ENCODE measurements at places on chromosomes 6 and 20.
A peak's percentile ranks its signal among the peaks of the same experiment; 100 is the strongest.

DNA sequence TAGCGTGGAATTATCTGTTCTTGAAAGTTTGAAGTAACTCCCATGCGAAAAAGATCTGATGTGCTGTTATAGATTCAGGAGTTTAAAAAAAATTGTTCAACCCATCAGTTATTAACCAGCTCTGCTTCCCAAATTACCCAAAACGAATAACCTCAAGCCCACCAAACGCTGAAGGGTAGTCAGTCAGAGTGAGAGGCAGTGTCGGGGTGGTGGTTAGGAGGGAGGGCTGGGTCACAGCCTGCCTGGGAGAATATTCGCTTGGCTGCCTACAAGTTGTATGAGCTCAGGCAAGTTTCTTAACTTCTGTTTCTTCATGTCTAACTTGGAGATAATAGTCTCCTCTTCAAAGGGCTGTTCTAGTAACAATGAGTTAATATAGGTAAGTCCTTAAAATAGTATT is 114.6 kb downstream of the JPH2 start:
- H3K4me1 ChIP-seq = peaks cover 36% of the 10 kb centered on the region
- H3K27me3 ChIP-seq = no peaks in the 10 kb centered on the region
- no peak overlapping the region for H3K27ac ChIP-seq
- no peak for DNase-seq

- H3K27me3 ChIP-seq = no peaks in the 10 kb centered on the region
- DNase-seq = peak; percentile 85
- H3K4me1 ChIP-seq = peaks cover 33% of the 10 kb centered on the region
Observed at GRCh38 chr6:96816301-96816817, 20.9 kb downstream of the GPR63 start.

GRCh38 chr6:85483846-85484245 is 34.0 kb downstream of the NT5E start:
- H3K27ac ChIP-seq = no peak overlapping the region
- no peak overlapping the region for H3K4me3 ChIP-seq
- H3K27me3 ChIP-seq = no peaks in the 10 kb centered on the region
- no peaks in the 10 kb centered on the region for H3K4me1 ChIP-seq

DNA sequence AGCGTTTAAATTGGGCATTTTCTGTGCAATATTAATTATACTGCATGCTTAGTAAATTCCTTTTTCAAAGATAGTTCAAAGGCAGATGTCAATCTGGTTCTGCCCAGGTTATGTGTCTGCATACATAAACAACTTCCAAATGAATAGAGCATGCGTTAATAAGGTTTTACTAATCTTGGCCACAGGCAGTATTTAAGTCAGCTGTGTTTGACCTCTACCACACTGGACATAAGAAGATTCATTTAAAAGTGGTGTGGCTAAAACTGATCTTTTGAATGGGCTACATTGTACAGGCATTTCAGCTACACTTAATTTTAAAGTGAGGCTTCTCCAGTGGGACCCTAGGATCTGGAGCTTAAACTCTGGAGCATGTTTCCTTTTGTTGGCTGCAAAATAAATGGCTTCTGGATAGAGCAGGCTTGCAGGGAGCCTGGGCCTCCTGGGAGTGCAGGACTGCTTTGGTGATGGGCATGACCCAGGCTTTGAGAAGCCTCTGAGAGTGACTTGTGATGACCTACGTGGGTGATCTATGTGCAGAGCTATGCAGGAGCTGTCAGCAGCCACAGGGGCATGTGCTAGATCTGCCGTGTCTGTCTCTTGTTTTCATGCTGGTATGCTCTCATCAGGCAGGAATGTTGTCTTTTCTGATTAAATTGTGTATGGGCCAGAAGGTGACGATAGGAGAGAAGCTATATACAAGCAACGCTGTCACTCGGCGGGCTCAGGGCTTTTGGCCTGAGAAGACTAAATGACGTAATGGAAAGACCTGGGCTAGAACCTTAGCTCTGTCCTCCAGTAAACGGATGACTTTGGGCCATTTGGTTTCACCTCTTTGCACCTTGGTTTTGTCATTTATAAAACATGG is 331.2 kb downstream of the QKI start:
- H3K27ac ChIP-seq = no peak overlapping the region
- no peaks in the 10 kb centered on the region for H3K27me3 ChIP-seq
- H3K4me1 ChIP-seq = no peaks in the 10 kb centered on the region
- no peaks in the 10 kb centered on the region for H3K36me3 ChIP-seq

GRCh38 chr20:62702895-62703852 is 5.5 kb upstream of the NTSR1 start:
- peaks cover 100% of the 10 kb centered on the region for H3K27me3 ChIP-seq
- DNase-seq = no peak
- H3K27ac ChIP-seq = no peak overlapping the region
- no peaks in the 10 kb centered on the region for H3K36me3 ChIP-seq
- H3K4me1 ChIP-seq = no peaks in the 10 kb centered on the region
- no peak overlapping the region for H3K4me3 ChIP-seq

DNA sequence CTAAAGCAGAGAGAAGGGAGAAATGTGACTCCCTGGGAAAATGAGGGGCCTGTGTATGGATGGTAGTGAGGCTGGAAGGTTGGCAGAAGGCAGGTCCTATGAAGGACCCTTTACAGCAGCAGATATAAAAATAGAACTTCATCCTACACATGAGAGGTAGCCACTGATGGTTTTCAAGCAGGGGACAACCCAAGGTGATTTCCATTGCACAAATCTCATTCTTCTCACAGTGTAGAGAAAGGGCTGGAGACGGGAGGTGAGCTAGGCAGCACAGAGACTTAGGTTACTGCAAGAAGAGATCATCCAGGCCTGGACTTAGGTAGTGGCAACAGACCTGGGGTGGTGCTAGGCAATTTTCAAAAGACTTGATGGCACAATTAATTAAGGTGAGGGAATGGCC is 30.7 kb downstream of the TRAM2 start:
- H3K27ac ChIP-seq = peak overlapping the region; percentile 99
- no peak overlapping the region for H3K4me3 ChIP-seq
- peaks cover 96% of the 10 kb centered on the region for H3K4me1 ChIP-seq
- no peaks in the 10 kb centered on the region for H3K36me3 ChIP-seq

DNA sequence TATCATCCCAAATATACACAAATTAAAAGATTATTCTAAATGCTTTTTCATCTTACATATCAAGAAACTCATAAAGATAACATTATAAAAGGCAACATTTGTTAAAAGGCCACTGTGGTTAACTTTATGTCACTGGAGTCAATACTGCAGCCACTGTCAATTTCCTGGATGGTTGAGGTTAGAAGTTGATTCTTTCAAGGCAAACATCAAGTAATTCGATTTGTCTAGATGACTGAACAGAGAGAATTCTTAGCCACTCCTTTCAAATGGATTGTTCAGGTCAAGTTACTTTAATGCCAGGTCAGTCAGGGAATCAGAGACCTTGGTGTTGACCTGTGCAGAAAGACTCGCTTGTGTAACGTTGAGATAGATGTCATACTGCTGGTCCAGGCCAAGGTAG is 44.4 kb upstream of the SIM1 start:
- H3K4me1 ChIP-seq = no peaks in the 10 kb centered on the region
- DNase-seq = no peak
- H3K4me3 ChIP-seq = no peak overlapping the region

DNA sequence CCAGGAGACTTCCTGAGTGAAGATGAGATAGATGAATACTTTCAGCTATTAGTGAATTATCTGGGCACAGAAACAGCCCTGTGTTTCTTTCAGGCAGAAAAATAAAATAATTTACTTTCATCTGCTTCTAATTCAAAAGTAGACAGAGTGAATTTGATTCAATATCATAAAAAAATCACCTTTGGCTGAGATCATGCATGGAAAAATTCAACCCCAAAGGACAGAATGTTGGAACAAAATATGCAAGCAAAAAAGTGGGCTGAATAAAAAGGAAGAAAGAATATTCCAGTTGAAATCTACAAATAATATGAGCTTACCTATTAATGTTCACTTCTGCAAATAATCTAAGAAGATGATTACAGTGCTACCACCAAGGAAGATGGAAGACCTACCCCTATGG is 546.9 kb downstream of the TFAP2B start:
- DNase-seq = no peak
- no peaks in the 10 kb centered on the region for H3K27me3 ChIP-seq
- no peak overlapping the region for H3K27ac ChIP-seq
- H3K4me3 ChIP-seq = no peak overlapping the region
- no peaks in the 10 kb centered on the region for H3K36me3 ChIP-seq

GRCh38 chr20:40768105-40768504 is 79.1 kb upstream of the MAFB start:
- no peaks in the 10 kb centered on the region for H3K4me1 ChIP-seq
- no peak overlapping the region for H3K4me3 ChIP-seq
- no peak overlapping the region for H3K27ac ChIP-seq
- DNase-seq = no peak

DNA sequence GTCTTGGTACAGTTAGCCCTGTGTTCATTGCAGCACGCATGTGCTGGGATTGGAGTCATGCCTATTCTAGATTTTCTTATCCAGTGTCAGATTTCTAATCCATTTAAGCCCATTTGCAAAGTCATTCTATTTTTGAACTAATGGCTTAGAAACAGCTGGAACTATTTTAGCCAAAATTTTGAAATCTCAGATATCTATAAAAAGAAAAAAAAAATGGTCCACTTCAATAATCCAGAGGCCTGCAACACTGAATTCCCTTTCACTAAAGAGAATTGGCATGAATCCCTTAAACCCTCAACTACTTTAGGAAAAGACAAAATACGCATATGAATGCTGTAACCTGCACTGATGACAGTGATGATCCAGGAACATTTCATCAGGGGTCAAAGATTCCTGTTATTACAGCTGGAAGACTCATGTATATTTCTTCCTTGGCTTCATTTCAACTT is 1.5 kb downstream of the COL21A1 start:
- DNase-seq = no peak
- no peaks in the 10 kb centered on the region for H3K36me3 ChIP-seq
- no peak overlapping the region for H3K27ac ChIP-seq
- no peaks in the 10 kb centered on the region for H3K4me1 ChIP-seq
- no peak overlapping the region for H3K4me3 ChIP-seq

DNA sequence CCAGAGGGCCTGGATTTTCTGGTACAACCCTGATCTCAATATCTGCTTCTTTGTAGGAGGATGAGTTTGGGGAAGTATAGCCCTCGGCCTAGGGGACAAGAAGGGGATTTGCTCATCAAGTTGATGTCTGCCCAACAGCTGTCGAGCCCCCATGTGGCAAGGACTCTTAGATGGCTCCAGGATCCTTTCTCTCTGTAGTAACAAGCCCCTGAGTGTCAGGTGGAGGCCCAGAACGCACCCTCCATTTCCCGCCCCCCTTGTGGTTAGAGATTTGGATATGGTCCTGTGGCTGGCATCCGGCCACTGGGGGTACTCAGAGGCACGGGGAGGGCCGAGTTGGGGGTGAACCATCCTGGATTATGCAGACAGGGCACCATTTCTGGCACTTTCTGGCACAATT is 50.1 kb downstream of the CTCFL start:
- H3K36me3 ChIP-seq = no peaks in the 10 kb centered on the region
- no peak overlapping the region for H3K4me3 ChIP-seq
- peak overlapping the region; percentile 92 for H3K27ac ChIP-seq
- H3K27me3 ChIP-seq = no peaks in the 10 kb centered on the region
- H3K4me1 ChIP-seq = peaks cover 73% of the 10 kb centered on the region
- DNase-seq = no peak

DNA sequence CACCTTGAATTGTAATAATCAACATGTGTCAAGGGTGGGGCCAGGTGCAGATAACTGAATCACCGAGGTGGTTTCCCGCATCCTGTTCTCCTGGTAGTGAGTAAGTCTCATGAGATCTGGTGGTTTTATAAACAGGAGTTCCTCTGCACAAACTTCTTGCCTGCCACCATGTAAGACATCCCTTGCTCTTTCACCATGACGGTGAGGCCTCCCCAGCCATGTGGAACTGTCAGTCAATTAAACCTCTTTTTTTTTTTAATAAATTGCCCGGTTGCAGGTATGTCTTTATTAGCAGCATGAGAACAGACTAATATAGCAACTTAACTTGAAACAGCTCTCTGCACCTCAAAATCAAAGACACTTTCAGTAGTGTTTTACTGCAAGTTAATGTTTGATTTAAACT is 121.6 kb downstream of the OGFRL1 start:
- peak; percentile 53 for DNase-seq
- H3K4me1 ChIP-seq = no peaks in the 10 kb centered on the region
- no peaks in the 10 kb centered on the region for H3K36me3 ChIP-seq
- H3K4me3 ChIP-seq = no peak overlapping the region

DNA sequence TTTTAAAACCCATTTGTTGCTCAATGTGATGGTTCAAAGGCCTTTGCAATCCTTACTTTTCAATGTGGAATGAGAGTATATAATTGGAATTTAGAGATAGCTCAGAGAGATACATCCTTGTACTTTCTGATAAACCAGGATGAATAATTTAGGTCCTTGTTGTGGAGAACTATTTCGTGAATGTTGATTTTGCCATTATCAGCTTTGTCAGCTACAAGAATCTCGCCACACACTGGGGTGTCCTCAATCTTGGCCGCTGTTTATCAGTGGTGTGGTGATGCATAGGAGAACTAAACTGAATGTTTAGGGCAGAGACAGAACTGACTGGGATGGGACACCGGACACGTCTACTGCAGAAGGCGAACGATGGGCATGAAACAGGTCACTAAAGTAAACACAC is 111.2 kb upstream of the SLC35B3 start:
- H3K27me3 ChIP-seq = no peaks in the 10 kb centered on the region
- no peaks in the 10 kb centered on the region for H3K36me3 ChIP-seq
- no peak overlapping the region for H3K4me3 ChIP-seq
- DNase-seq = no peak
- H3K27ac ChIP-seq = no peak overlapping the region
